ENCODE measurements at places on chromosomes 5 and 9.

- no peak for DNase-seq
Measured at GRCh38 chr9:22114956-22115355, 105.9 kb upstream of the CDKN2B start.

GRCh38 chr5:127565586-127566270 lies 48.3 kb downstream of the PRRC1 start:
- no peak for DNase-seq

DNA sequence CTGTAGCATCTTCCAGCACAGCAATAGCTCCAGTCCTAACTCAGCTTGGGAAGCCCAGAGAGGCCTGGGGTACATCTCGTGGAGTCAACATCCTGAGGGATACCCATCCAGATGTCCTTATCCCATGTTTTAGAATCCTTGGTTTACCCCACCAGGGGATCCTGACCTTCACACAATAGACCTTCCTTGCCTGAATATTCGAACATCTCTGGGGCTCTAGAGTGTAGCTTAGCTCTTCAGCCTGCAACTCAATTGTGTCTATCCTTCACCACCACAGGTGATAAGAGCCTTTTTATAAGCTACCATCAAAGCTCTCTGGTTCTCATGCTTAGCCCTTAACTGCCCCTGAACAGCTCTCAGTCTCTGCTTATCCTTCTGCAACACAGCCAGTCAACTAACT lies 7.5 kb upstream of the RALGPS1 start:
- DNase-seq, result no peak

GRCh38 chr9:136509549-136509948 lies 26.7 kb upstream of the SEC16A start:
- no peak for DNase-seq

DNA sequence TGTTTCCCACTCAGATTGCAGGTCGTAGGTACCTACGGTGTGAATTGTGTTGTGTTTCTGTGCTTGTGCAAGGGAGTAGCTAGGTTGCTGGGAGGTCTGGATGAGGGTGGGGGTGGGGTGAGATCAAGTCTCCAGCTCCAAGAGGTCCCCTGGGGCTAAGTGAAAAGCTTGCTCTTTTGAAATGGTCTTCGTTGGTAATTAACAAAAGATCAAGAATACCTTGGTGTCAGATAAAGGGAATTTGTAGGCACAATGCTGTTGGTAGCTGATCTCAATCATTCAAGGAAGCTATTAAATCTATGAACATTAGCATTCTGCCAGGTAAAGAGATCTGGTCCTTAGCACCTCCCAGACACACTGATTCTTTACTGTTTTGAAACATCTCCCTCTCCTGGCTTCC lies 928 bp upstream of the PCDHGC4 start:
- no peak for DNase-seq

DNA sequence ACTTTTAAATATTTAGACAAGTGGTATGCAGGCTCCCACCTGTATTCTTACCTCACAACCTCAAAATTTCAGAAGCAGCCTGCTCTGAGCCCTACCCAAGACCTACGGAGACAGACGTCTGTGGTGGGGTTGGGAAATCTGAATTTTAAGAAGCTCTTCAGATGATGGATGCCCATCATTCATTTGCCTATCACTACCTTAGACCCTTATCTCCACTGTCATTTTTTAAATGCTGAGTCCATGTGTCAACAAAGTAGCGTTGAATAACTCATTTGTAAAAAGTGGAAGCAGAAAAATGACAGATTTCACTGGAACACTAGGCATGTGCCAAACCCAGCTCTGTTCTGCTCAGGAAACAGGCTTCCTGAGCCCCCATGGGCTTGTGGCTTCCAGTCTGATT lies 85.7 kb downstream of the PDE4D start:
- no peak for DNase-seq

DNA sequence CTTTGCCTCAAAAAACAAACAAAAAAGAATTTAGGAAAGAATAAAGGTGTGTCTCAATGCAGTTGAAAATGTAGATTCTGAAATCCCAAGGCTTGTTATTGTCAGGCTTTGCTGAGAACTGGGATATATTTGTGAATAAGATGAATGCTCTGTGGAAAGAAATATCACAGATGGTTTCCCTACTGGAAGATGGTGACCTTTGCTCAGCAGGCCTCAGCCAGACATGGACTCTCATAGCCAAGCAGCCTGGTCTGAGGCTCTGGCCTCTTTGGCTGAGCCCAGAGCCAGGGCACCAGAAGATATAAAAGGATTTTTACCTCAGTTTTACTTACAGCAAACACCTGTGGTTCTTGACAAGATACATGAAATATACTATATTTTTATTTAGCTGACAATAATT lies 37.1 kb downstream of the AGXT2 start:
- no peak for DNase-seq

DNA sequence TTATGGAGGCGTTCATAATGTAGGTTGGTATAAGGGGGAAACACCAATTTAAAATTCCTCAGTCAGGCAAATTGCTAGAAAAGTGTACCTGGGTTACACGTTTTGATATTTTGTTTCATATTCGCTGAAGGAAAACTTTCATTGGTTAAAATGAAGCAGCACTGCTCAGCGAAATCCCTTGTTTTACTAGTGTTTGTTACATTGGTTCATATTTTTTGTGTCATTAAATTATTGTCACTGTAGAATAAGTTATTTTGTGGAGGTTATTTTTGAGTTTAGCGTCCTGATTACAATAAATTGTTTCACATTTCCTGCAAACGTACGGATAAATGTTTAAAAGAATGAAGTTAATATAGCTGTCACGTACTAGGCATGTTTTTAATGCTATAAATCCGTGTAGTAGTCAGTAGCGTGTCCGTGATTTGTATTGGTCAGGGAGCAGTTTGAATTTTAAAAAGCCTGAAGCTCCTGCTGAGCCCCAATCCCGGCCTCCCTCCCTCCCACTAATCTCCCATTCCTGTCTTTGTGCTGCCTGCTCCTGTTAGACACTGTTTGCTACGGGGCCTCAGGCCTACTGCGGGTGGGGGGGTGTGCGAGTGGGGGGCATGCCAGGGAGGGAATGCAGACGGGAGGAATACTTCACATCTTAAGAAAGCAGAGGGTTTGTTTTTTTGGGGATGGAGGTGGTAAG lies 2.0 kb downstream of the NIPBL start:
- no peak for DNase-seq

- DNase-seq, result no peak
Measured at GRCh38 chr9:83355729-83356151, 182.5 kb downstream of the FRMD3 start.

DNA sequence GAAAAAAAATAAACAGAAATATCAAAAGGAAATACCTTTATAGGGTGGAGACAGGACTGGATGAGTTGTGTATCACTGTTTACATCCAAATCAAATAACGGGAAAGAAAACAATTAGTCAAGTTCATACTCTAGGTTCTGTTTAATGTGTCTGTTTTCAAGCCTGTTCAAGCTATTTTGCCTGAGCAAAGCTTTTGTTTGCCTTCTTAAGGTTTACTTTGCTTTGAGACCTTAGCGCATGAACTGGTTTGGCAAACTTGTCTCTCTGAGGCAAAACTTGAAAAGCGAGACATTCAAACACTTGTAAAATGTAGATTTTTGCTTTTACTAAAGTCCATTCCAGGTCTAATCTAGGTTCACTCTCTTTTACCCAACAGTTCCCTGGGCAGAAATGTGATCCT lies 174.1 kb upstream of the RFX3 start:
- no peak for DNase-seq
